Mesenteric fat pad (tissue), 1 donor: ENCODE measurements at places on chromosomes 6 and 20. TPM values are rescaled to one million over a fixed set of nuclear protein-coding genes. Genes with fewer than 3 reads are reported as not detected.

DNA sequence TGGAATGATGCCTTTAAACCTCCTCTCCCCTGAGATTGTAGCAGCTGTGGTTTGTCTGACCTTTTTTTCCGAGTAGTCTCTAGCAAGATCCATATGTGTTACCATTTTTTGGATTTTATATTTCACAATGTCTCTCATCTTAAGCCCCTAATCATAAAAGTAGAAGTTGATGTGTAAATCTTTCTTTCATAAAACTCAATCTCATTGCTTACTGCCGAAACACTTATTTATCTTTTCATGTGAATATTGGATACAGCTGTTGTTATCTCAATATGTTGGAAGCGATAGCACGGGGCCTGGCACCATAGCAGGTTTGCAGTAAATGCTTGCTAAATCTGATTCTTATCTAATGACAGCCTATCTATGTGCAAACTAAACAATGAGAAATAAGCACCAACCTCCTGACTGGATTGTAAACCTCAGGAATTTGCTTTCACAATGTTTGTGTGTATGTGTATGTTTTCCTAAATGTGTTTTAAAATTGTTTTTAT is 14.2 kb downstream of the SMPDL3A start:
- DNase-seq, result no peak

The FOXS1 gene
- total RNA-seq, result not detected

- no peak for DNase-seq
Observed at GRCh38 chr6:25477006-25477590, 174.9 kb upstream of the SCGN start.

DNA sequence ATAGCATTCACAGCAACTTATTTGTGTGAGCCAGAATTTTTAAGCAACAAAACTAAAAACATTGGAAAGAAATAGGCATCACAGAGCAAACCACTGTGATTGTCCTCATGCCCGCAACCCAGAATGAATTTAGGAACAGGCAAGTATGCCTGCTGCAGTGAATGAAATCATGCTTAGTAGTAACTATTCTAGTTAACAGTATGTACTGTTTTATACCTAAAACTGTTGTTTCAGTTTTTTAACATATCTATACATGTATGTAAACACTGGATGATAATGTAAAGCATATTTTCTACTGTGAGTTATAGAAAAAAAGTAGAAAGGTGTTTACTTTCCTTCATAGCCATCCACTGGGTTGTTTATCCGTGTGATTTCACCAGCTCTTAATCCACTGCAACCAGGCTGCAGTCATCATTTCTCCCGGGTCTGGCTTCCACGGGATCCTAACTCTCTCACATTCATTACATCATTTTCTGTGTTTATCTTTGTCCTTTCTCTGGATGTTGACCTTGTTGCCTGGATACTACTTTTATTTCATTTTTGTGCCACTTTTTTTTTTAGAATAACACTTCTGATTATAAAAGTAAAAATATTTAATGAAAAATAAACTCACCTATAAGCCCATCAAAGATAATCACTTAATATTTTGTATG is 3.6 kb upstream of the ARFGEF3 start:
- DNase-seq, result no peak

- DNase-seq, result no peak
Observed at GRCh38 chr6:163958646-163959045, 544.1 kb downstream of the QKI start.

DNA sequence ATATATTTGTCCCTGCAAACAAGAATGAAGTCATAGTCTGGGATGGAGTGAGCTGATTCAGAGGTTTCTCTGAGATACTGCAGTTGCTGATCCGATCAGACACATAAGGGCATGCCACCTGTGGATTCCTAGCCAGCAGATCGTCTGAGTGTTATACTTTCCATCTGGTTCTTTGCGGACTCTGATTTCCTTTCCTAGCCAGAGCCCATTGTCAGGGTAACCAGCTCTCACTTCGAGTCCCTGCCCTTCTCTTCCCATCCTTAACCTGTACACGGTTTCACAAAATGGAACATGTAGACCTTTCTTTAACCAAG is 100.9 kb downstream of the TMEM200A start:
- no peak for DNase-seq
